Amniotic stem cell (primary cell): ENCODE measurements at places on chromosomes 16 and 17.

DNA sequence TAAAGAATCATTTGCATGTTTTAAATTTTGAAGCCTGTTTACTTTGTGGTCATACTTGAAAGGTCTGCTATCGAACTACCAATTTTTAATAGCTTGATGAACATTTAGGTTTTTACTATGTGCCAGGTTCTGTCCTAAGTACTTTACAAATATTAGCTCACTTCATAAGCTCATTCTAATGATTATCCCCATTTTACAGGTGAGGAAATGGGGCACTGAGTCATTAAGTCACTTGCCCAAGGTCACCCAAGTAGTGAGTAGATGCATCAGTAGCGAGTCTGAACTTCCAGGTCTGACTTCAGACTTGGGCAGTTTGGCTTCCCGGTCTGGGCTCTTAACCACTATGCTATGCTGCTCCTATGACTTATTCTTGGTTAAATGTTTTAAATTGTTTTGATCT is 4.0 kb downstream of the NDEL1 start:
- no peak for DNase-seq

DNA sequence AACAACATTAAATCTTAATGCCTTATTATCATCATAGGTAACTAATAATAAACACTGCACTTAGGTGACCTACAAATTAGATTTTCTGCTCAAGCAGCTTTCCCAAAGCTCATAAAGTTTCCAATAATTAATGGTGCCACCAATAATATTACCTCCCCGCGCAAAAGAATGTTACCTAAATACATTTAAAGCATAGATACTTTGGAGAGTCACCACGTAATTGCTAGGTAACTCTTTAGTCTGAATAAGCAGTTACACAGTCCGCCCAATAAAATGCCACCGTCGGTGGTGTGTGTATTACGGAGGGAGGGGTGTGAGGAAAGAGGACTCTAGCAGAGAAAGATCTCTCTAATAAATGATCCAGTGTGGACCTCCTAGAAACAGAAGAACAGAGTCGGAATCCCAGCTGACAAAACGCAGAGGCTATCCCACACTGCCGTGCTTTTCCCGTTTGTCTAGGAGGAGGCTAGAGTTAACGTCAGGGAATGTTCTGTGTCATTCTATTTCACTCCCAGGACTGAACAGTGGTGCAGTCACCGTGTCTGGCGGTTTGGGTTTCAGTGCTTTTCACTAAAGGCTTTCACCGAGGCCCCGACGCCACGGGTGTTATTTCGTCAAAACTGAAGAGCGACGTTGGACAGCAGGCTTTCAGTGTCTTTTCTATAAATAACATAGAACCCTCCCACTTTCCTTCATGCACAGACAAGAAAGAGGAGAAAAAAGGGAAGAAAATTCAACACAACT is 630 bp downstream of the RNFT1 start:
- peak; percentile 33 for DNase-seq

DNA sequence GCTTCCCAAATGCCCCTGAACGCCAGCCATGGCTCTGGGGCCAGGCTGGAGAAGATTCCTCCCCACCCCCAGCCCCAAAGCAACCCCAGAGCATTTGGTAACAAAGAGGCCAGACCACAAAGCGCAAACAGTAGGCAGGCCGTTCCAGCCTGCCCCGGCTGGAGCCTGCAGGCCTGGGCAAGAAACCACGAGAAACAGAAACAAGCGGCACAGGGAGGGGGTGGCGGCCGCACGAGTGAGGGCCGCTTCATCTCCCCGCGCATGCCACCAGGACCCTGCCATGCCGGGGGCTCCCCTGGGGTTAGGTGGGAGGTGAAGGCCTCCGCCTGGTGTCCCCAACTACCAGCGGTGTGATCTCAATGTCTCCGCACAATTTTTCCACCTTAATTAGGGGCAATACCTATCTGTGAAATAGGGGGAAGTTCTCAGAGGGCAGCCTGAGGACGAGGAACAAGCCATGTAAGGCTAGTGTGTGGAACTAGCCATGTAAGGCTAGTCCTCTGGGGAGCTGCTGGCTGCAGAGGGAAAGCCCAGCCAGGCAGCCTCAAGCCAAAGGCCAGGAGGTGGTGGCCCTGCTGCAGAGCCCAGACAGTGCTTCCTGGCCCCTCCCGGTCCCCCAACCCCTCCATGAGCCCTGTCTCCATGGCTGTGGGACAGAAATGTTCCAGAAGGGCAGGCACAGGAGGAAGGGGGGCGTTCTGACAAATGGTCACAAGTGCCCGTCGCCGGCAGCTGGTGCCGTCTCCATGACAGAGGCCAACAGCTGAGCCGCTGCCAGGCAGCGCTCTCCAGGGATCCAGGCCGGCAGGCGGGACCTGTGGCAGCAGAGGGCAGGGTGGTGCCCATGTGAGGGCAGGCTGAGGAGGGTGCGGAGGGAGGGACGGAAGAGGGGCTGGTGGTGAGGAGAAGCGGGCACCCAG is 14.5 kb upstream of the MTSS2 start:
- no peak for DNase-seq

DNA sequence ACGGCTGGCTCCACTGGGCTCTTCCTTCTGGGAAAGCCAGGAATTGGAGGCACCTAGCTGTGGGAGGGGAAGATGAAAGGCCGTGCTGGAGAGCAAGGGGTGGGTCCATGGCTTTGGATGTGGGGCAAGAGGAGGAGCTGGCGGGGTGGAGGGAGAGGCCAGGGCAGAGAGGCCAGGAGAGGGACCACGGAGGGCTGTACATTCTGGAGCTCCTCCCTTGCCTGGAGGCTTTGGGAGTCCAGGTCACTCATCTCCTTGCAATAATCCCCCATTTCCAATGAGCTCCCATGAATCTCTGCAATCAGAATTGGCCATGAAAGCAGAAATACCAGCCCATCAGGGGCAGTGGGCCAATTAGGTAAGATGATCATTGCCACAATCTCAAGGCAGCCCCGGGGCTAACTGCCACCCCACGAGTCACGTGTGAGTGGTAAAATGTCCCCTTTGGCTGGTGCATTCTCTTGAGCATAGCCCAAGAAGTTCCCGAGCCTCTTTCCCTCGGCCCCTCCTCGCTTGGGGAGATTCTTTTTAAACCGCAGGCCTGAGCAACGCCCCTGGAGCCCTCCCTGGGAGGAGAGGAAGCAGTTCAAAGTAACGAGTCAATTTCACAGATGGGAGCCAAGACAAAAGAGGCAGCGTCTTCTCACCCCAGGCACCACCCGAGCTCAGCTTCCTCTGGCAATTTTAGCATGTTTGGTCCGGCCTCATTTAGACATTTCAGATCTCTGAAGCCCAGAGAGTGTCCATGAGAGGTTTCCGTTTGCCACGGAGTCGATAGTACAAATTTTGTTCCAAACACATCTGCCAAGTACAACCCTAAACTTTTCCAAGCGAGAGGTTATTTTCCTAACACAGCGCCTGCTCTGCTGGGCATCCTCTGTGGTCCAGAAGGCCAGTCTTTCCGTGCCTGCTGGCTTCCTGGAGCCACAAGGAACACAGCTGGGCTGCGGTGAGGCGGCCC is 13.4 kb downstream of the RTN4RL1 start:
- no peak for DNase-seq

- DNase-seq, result no peak
Observed at GRCh38 chr16:89949121-89949742, 677 bp downstream of the DEF8 start.

DNA sequence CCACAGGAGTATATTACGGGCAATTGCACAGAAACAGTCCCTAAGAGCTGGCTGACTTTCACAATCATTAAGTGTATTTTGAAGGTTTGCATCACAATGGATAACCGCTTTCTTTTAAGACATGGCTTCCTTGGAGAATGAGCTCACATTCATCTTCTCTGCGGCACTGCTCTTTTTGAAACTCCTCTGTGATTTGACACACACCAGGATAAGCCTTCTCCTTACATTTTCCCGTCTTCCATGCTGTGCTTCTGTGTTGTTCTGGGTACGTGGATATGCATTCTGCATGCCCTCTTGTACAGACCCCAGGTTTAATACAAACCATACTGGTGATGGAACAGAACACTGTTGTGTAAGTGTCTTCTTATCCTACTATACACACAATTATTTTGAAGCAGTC is 89.5 kb upstream of the METRNL start:
- DNase-seq, result no peak

GRCh38 chr17:70621566-70621965 is 452.2 kb downstream of the KCNJ2 start:
- DNase-seq, result no peak

- DNase-seq, result no peak
Observed at GRCh38 chr16:16830973-16831372, 452.0 kb downstream of the NPIPA7 start.

GRCh38 chr17:17320911-17321220 is 17.7 kb downstream of the NT5M start:
- DNase-seq, result no peak

DNA sequence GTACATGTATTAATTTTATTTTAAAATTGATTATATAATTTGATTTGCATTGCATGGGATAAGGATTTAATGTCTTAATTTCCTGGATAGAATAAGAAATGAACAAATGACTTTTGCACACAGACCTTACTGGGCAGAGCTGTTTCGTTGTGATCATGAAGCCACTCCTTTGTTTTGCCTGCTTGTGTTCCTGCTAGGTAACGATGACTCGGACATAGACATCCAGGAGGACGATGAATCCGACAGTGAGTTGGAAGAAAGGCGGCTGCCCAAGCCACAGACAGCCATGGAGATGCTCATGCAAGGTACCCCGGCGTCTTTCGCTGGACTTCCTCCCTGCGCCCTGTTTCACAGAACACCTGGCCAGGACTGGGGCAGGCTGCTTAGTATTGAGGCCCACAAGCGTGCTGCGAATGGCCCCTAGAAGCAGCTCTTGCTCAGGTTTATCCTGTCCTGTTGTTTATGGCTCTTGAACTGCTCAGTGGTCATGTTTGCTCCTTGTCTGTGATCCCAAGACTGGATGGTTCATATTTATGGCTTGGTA is 29.6 kb downstream of the CLUAP1 start:
- no peak for DNase-seq

- DNase-seq, result no peak
Observed at GRCh38 chr17:6554871-6555330, 1.5 kb downstream of the PITPNM3 start.

- no peak for DNase-seq
Observed at GRCh38 chr16:66258916-66259845, 107.3 kb upstream of the CDH5 start.

DNA sequence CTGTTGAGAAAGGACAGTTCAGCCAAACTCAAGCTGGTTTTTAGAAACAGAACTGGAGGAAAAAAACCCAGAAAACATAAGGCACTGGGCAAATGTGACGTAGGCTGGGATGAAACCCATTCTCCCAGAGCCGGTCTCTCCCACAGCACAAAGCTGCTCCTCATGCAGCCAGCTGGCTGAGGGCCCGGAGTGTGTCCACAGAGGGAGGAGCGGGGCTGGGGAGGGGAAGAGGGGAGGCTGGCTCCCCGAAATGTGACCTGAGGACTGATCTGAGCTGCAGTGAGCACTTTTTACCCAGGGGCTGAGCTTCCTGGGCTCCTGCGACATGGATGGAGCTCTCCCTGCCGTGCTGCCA is 20.8 kb downstream of the FOXF1 start:
- DNase-seq, result no peak

DNA sequence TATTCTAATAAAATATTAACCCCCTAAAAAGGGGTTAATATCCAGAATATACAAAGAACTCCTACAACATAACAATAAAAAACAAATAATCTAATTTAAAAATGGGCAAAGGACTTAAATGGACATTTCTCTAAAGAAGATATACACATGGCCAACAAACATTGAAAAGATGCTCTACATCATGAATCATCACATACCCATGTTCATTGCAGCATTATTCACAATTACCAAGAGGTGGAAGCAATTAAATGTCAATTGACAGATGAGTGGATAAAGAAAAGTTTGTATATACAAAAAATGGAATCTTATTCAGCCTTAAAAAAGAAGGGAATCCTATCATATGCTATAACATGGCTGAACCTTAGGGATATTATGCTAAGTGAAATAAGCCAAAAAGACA is 36.8 kb downstream of the CPD start:
- DNase-seq, result no peak
